Vagina (tissue), 2 donors: ENCODE measurements at places on chromosomes 1 and 21.
A peak's percentile ranks its signal among the peaks of the same experiment; 100 is the strongest.

- no peak for DNase-seq
Measured at GRCh38 chr1:180169640-180170195, 15.0 kb downstream of the QSOX1 start.

DNA sequence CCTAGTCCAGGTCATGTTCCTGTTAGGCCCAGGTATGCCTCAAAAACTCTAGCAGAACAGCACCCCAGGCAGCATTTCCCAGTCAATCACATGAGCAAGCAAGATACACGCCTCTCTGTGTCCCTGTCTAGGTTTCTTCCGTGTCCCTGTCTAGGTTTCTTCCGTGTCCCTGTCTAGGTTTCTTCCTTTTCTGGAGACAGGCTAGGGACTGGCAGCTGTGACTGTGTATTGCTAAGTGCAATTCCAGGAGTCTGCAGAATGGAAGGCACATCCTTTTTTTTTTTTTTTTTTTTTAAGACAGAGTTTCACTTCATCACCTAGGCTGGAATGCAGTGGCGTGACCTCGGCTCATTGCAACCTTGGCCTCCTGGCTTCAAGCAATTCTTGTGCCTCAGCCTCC is 77.6 kb downstream of the SETD4 start:
- DNase-seq: no peak

DNA sequence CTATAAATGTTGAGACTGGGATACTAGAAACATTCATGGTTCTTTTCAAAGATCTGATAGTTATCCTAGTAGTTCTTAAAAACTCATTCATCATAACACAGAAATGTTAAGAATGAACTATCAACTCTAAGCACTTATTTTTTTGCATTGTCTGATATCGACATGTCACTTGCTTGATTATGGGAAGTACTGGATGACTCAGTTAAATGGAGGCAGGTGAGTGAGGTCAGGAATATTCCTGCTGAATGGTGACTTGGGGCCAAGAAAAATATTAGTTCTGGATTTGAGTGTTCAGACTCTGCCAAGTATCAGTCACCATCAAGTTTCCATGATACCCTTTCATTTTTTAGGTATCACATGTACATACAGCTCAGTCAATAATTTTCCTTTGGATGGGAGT is 63.6 kb downstream of the NEK7 start:
- no peak for DNase-seq

GRCh38 chr1:50246869-50247268 is 138.1 kb downstream of the ELAVL4 start:
- no peak for DNase-seq

DNA sequence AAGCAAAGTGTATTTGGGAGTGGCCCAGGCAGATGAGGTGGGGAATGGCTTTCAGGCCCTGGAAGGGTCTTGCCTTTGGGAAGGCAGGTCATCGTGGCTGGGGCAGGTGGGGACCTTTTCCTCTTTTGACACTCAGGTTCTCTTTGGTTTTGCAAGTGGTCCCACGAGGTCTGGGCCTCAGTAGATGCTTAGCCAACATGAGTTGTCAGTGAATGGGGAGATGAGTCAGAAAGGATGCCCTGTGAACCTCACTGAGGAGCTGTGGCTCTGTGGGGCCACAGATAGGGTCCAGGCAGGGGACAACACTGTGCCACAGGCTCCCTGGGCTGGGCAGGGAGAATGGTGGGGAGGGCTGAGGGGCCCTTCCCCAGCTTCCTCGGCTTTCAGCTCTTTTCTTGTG is 19.0 kb downstream of the ARHGEF10L start:
- no peak for DNase-seq

- DNase-seq: no peak
Measured at GRCh38 chr1:31977385-31978131, 36.1 kb upstream of the KHDRBS1 start.

DNA sequence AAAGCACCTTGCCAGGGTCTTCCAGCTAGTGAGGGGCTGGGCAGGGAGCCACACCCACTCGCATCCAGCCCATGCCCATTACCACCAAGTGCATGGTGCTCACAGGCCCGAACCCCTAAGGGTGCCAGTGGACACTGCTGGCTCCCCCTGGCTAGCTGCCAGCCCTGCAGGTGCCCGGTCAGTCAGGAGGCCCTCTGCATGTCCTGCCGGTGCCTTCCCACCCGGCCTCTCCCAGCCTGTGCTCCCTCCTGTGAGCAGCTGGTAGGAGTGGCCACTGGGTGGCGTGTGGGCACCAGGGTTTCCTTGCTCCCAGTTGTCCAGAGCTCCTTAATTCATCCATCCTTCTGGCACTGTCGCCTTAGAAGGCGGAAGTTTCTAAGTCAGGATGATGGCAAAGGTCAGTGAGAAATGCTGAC is 33.4 kb downstream of the QSOX1 start:
- DNase-seq: no peak

GRCh38 chr21:42174173-42174572 is 44.8 kb upstream of the ABCG1 start:
- DNase-seq: peak; percentile 76

- peak; percentile 96 for DNase-seq
Measured at GRCh38 chr1:116881879-116882520, 27.7 kb upstream of the PTGFRN start.

- no peak for DNase-seq
Measured at GRCh38 chr1:170729225-170730002, 65.5 kb downstream of the PRRX1 start.

GRCh38 chr1:181133441-181133951 is 45.0 kb downstream of the IER5 start:
- DNase-seq: no peak

DNA sequence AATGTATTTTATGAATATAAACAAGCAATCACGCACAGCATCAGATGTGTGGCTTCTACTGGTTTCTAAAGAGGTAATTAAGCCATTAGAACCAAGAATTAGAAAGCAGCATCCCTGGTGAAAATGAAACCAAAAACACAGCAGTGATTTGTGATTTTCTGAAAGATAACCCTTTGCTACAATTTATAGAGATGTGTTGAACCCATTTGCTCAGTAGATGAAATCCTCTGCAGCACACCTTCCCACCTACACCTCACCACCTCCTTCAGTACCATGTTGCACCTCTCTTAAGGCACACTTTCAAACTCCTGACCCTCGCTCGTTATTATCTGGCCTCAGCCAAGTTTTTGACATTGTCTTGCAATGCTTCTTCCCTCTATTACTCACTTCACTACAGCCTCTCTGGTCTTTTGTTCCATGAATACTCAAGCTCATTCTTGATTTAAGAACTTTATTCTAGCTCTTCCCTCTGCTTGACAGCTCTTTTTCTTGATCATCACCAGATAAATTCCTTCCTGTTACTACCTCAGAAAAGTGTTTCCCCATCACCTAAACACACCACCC is 38.6 kb downstream of the NSL1 start:
- DNase-seq: no peak

DNA sequence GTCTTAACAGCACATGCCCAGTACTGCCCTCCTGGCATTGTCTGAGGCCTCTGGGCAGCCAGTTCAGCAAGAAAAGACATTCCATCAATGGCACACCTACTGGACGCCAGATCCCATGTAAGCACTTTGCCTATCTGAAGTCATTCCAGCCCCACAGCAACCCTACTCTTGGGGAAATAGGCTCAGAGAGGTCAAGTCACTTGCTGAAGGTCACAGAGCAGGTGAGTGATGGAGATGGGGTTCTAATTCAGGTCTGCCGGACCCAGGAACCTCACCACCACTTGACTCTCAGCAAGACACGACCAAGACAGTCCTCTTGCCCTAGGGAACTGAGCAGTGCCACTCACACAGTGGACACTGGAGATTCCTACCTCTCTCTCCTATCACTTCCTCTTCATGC is 79.4 kb downstream of the PAX7 start:
- no peak for DNase-seq

GRCh38 chr1:25168193-25169071 is 63.9 kb downstream of the SYF2 start:
- no peak for DNase-seq

DNA sequence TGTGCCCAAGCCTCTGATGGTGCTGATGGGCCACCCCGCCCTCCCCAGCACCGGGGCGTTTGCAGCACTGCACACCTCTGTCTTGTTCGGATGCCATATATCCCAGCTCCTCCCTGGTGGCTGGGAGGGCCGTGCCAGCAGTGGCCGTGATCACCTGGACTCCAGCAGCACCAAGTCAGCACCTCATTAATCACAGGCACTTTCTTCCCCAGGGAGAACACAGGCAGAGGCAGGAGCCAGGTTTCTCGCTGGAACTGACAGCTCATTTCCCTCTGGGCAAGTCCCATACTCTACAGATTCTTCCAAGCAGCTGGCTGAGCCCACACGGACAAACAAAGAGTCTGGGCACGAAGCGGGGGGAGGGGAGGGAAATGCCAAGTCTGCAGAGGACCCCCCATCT is 141.7 kb upstream of the EDN2 start:
- DNase-seq: peak; percentile 93

DNA sequence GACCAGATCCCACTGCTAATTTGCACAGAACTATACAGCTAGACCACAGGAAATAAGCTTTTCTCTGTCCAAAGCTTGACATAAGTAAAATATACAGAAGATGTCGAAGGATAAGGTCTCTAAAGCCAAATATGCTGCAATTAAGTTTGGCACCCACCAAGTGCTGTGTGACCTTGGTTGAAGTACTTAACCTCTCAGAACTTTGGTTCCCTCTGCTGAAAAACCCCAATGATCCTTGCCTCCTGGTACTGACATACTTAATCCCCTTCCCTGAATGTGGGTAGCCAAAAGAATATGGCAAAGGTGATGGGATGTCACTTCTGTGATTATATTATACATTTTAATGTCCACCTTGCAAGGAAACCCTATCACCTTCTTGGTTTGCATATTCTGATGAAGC is 290.5 kb downstream of the VAV3 start:
- DNase-seq: no peak

GRCh38 chr1:185929776-185930175 is 195.6 kb downstream of the HMCN1 start:
- no peak for DNase-seq

GRCh38 chr1:53462769-53463501 is 3.7 kb downstream of the DMRTB1 start:
- no peak for DNase-seq

DNA sequence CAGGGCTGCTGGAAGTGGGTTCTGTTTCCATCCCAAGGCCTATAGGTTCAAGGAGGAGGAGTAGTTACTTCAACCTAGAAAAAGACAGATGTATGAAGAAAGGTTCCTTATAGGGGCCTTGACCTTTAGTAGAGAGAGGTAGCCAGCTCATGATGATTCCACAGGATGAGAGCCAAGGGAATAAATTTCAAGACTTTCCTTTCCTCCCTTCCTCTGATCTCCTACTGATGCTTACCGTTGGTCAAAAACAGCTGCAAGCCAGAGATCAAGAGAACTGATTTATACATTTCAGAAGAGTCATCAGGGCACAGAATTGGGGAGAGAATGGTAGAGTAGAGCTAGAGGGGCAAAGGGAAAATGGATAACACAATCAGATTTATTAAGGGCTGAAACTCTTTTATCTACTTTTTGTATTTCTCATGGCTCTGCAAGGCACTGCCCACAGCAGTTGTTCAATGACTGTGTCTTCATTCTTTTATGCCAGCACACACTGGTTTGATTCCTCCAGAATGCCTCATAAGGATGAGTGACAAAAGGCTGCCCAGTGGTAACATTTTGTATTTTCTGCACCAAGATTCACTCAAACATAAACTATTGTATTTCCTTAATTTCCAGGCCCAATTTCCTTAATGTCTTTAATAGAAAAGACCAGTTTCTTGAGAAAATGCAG is 37.4 kb downstream of the AK5 start:
- no peak for DNase-seq

DNA sequence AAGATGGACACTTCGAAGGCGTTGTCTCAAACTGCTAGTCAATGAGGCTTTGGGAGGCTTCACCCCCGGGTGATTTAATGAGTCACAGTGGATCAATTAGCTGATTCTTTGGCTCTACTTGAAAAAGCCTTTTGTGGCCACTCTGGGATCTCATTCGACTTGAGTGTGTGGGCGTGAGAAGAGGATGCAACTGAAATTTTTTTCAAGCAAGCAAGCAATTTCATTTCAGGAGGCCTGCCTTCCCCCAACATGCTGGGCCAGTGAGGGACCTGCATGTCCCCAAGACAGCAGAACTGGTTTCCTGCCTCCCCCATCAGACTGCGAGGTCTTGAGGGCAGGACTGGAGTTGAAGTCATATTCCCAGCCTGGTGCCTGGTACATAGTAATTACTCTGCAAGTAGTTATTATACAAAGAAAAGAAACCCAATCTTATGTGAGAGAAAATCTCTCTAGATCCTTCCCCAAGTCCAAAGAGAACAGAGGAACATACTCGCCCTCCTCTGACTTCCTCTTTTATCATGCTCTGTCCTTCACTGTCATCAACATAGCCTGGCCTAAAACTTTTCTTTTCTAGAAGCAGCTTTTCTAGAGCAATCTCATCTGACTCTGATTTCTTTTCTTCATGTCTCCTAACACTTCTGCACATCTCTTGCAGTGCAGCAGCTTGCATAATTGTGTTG is 22.7 kb downstream of the SYT6 start:
- no peak for DNase-seq

- DNase-seq: no peak
Measured at GRCh38 chr1:32394890-32395432, 720 bp upstream of the BSDC1 start.

- DNase-seq: no peak
Measured at GRCh38 chr1:45444609-45445131, 46.3 kb downstream of the TESK2 start.

GRCh38 chr1:192272732-192273131 is 44.1 kb upstream of the RGS21 start:
- DNase-seq: no peak

GRCh38 chr1:53046930-53047329 is 15.1 kb upstream of the PODN start:
- no peak for DNase-seq

GRCh38 chr1:153921080-153921802 is 1.5 kb downstream of the GATAD2B start:
- DNase-seq: no peak

GRCh38 chr1:30649321-30649991 is 73.9 kb downstream of the MATN1 start:
- no peak for DNase-seq

- DNase-seq: peak; percentile 70
Measured at GRCh38 chr1:30187413-30188023, 535.9 kb downstream of the MATN1 start.

DNA sequence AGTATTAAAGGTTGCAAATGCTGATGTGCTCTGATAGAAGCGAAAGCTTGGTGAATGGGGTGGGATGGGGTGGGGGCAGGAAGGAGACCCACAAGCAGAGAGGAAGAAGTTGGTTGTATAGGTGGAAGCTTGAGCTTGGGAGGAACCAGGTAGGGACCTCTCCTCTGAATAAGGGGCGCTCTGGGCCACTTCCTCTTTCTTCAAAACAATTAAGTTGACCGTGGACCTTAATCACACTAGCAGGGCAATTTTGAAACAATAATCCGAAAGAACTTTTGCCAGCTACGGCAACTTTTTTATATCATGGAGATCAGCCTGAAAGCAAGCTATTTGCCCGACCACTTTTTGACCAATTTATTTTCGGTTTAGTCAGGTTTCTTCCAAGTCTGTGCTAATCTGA is 1.9 kb upstream of the DYRK1A start:
- DNase-seq: no peak

DNA sequence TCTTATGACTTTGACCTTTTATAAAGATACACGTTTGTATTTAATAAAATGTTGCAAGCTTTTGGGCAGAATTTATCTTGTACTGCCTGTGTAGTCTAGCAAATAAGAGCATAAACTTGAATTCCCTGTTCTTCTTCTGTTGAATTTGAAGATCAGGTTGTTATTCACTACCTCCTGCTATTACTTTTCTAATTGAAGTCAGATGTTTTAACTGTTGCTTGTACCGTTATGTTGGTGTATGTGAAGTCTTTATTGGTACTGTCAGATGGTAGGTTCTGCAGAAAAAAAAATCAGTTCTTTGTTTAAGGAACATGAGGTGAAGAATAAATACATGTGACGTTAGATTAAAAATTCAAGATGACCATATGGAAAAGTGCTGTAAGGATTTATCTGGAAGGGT is 69.1 kb downstream of the DYRK1A start:
- DNase-seq: no peak
